ENCODE measurements at places on chromosomes 3 and 15.

DNA sequence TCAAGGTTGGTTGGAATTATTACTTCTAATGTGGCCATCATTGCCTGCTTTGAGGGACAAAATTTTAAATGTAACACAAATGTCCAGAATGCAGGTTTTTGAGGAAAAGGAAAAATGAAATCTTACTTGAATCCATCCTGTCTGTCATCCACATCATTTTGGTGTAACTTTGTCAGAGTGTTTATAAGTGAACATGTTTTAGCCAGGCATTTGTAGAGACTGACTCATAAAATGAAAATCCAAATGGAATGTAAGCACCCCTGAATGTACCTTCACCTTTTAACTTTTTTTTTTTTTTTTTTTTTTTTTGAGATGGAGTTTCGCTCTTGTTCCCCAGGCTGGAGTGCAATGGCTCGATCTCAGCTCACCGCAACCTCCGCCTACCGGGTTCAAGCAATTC, 141.8 kb upstream of the BNIP2 start:
- DNase-seq, result no peak

DNA sequence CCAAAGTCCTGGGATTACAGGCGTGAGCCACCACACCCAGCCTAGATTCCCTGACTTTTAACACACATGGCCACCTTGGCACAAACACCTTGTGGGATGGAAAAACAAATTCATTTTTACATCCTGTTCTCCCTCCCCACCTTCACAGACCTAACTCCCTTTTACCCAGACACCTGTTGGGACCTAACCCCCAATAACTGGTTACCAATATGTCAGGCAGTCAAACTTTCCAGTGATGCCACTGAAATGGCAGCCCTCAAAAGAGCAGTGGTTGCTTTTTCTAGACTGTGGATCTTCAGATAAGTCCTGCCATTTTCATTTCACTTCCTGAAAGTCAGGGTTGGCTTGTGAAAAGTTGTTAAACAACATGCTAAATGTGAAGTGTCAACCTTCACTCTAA, 34.9 kb downstream of the SIN3A start:
- DNase-seq, result no peak

DNA sequence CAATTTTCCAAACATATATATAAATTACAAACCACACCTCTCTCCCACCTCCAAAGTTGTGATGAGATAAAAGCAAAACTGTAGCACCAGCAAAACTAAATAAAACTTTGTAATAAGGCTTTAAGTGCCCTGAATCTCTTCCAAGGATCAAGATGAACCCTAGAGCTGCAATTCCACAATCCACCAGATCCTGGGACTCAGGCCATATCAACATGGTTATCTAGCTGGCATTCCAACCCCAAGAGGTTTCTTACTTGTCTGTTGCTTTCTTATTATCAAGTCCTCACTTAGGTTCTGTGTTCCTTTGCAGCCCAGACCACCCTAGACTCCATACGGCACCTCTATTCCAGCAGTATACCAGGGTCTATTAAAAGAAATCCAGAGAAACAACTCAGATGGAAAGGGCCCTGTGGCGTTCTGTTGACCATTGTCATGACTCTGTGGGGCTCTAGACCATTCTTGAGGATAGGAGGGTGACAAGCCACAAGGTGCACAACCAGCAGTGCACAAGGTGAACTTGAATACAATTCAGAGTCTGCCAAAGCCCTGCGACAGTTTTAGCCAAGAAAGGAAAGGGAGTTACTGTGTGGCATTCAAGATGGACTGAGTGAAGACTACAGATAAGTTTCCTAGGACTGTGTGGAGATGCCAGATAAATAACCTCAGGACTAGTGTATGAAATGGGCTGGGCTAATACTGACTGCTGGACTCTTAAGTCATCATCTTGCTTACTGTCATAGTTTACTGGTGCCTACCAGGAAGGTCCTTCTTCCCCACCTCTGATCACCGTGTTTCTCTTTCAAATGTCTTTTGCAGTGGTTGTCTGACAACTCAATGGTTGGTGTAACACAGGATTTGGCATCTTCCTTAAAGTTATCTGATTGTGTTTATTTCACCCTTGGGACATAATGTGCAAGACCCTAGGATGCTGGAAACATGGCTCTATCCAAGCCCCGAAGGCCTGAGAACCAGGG, 27.2 kb downstream of the ACKR2 start:
- DNase-seq, result no peak

DNA sequence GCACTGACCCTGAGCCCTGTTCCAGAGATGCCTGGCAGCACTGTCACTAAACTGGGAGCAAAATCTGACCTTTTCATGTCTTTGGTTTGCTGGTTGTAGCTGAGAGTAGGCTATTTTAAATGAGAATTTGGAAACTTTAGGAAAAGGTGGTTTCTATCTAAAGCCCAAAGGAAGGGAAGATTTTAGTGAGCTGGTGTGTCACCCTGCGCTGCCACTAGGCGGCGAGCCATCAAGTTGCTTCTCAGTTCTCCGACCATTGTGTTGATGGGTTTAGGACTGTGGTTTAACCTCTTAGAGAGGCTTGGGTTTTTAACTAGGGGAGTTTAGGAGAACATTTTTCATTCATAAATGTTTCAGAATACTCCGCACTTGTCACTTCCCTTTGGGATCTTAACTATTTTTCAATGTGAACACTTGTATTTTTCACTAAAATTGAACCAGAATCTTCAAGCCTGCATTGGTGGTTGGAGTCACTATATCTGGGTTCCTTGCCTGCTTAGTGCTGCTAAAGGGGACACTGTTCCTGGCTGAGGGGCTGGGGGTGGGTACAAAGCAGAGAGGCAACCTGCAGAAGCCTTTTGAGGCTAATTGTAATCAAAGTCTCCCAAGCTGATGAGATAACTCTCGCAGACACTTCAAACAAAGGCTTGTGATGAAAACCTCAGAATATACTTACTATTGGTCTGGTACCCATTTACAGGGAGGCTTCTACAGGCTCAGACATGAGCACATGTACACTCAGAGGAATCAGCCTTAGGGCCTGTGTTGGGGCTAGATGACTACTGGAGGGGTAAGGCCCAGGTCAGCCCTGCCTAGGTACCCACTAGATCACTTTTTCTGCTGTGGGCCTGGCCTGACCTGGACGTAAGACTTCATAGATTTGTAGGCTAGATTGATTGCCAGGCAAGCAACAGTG, 16.8 kb downstream of the EXOSC7 start:
- no peak for DNase-seq

GRCh38 chr3:17865631-17866030, 123.2 kb upstream of the TBC1D5 start:
- DNase-seq, result no peak

GRCh38 chr15:25093455-25094029, 138.8 kb downstream of the SNRPN start:
- no peak for DNase-seq

DNA sequence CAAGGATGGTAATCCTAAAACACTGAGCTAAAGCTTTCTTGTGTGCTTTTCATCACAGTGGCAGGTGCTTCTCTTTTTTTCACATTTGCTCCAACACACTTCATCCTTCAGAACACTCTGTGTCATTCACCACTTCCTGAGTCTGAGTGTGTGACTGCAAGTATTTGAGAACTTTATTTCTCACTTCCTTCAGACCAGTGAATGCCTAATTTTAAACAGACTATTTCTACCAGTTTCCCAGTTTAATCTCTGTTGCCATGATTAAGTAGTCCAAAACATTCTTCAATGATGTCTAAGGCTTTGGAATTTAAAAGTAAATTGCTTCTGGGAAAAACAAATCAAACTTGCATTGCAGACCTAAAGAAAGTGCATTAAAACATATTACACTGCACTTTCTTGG, 541.2 kb downstream of the RBMS3 start:
- no peak for DNase-seq

GRCh38 chr15:85746641-85747040, 48.1 kb downstream of the KLHL25 start:
- DNase-seq, result peak; percentile 15

DNA sequence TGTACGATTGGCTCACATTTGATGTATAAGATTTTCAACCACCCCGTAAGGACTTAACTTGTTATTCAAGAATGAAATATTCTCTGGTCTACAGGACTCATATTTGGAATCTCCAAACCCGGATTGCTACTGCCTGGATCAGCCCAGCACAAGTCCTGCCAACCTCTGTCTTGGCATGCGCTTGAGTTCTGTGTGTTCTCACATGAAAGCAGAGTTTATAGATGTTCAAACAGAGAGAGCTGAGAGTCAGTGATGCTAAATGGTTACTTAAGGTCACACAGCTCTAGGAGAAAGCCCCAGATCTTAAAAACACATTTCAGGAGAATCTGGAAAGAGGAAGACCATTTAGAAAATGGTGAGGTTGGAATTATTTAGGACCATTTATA, 268.0 kb upstream of the TBL1XR1 start:
- peak; percentile 66 for DNase-seq

DNA sequence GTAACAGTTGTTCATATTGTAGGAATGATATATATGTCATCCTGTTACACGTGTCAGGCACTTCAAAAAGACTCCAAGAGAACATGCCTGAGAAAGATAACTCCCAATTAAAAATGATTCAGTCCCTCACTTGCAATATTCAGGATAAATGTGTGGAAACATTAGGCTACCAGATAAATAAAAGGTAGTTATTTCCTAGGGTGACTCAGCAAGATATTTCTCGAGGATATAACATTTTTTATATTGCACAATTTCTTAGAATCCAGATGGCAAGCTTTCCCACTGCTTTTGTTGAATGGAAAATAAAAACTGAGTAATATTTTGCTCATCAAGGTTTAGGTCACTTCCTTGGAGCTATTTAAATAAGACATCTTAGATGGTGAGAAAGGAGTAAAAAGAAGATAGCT, 181.4 kb downstream of the GAP43 start:
- no peak for DNase-seq

DNA sequence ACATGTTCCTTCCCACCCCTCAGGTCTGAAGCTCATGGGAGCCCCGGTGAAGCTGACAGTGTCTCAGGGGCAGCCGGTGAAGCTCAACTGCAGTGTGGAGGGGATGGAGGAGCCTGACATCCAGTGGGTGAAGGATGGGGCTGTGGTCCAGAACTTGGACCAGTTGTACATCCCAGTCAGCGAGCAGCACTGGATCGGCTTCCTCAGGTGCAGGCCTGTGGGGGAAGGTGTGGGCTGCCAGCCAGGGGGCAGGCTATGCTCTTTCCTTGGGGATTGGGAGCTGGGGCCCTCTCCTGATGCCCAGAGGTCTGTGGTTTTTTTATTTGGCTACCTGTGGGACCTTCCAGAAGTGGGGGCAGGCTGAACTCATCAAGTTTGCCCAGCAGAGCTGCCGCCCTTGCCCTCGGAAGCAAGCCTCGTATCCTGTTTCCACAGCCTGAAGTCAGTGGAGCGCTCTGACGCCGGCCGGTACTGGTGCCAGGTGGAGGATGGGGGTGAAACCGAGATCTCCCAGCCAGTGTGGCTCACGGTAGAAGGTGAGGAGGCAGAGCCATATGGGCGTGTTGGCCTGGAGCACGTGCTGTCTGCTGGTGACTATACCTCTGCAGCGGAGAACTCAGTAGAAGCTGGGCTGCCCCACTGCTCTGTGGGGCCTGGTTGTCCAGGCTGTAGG, 2.2 kb downstream of the TYRO3 start:
- no peak for DNase-seq

GRCh38 chr15:88749699-88750098, 53.5 kb upstream of the ACAN start:
- no peak for DNase-seq

DNA sequence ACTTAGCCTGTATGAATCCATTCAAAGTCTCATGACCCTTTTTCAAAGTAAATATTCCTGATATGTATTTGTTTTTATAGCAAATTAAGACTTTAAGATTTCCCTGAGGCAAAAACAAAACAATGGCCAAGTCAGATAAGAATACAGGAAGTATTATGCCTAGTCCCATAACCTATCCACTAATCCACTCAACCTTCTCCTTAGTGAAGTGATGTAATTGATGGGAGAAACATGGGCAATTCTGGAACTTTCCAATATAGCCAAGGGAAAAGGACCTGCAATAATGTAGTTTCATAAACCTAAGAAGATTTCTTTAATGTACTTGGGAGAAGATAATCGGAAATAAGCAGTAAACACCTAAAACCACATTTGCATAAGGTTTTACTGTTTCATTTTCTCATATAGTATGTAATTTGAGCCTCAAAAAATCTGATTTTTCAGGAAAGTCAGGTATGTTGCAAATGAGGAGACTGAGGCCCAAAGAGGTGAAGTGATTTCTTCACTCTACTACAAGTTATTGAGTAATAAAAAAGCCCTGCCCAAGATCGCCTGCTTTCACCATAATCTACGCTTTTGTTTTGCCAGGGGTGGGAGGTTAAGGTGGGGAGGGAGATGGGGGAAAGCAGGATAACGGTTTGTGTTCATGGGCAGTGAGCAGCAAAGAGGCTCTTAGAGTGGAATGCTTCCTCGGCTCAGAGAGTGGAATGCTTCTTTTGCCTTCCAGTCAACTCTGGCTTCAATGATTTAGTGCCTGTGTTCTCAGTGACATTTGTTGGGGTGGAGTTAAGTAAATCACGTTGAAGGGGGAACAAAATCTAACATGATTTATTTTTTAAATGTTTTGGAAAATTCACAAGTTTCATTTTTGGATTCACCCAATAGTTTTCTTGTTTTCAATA, 95.0 kb upstream of the FNDC3B start:
- DNase-seq, result no peak

GRCh38 chr3:57026944-57027343, 33.5 kb upstream of the SPATA12 start:
- no peak for DNase-seq

DNA sequence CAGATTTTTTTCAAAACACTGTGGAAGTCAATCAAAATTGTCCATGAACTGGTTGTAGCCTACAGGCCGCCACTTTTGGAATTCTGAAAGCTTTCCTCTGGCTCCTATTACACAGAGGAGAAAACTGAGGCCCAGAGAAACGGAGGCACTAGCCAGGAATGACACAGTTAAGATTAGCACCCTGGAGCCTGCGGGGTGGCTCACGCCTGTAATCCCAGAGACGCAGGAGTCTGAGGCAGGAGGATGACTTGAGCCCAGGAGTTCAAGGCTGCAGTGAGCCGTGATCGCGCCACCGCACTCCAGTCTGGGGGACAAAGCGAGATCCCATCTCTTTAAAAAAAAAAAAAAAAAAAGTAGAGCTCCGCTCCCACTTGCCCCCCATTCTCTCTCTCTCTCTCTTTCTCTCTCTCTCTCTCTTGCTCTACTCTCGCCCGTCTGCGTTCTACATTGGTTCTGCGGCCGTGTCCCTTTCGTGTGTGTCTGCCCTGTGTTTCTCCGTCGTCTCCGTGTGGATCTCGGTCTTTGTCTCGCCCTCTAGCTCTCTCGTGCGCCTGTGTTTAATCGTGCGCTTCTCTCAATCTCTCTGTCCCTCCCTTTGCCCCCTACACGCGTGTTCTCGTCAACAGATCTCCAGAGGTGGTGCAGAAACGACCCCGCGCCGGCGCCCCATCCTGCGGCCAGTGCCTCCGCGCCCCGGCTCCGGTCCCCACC, 512 bp upstream of the TRH start:
- DNase-seq, result no peak

Data from femur (tissue), 1 donor.